ENCODE measurements at places on chromosomes 3 and 15.

DNA sequence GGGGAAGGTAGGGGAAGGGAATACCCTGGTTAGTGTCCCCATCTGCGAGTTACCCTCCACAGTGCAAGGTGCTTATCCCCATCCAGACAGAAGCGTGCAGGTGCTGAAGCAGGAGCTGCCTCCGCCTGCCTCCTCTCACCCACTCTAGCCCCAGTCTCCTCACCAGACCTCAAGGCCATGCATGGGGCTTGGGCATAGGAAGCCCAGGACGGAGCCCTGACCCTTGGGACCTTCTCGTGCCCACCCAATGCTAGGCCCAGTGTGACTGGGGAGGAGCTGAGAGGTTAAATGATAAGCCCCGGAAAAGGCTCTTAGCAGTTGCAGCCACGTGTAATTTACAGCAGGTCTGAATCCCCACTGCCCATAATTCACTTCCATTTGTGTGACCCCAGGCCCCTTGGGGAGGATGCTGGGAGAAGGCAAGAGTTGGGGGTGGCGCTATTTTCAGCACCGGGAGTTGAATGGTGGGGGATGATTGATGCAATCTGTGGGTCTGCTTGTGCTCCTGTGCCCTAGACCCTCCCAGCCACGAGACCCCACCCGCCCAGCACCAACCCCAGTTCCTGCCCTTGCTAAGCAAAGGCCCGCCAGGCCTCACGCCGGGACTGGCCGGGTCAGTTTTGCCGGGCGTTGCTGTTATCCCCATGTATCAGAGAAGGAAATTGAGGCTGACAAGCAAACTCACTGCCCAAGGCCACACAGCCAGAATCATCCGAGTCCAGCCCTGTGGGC, 14.5 kb upstream of the PLXND1 start:
- DNase-seq = no peak

DNA sequence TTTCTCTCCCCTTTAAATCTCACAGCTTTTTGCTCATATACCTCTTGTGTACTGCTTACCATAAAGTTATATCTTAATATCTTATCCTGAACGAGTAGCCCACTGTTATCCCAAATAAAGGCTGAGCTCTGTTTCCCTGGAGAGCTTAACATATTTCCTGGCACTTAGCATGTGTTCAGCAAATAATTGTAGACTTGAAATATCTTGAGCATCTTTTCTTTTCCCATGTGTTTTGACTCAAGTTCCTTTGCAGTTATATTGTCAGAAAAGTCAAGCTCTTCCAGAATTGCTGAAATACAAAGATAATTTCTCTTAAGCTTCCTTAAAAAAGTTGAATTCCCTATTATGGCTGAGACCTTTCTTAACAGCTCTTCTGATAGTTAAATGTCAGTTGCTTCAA, 150.5 kb downstream of the LPP start:
- no peak for DNase-seq

DNA sequence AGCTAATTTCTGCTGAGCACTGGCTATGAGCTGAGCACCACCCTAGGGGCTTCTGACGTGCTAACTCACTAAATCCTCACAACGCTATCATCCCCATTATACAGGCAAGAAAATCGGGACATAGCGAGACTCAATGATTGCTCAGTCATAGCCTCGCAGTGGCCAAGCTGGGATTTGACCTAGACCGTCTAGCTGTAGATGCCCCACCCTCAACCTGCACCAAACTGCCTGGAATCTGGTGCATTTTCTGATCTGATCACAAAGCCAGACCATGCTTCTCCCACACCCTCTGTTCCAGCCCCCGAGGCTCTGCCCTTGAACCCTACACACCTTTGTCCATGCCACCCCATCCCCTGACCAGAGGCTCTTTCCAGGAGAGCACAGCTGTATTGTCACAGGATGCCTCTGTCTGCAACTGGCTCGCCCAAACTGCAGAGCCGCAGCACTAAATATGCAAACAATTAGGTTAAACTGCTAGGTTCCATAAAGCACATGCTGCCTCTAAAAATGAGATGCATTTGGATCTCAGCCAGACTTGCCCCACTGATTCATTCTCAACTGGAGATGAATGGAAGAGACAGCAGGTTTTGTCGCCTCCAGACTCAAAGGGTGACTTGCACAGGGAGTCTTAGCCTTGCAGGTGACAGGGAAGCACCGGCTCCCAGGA, 95.2 kb downstream of the NUP210 start:
- no peak for DNase-seq

GRCh38 chr3:25872200-25872877, 82.4 kb downstream of the OXSM start:
- no peak for DNase-seq

DNA sequence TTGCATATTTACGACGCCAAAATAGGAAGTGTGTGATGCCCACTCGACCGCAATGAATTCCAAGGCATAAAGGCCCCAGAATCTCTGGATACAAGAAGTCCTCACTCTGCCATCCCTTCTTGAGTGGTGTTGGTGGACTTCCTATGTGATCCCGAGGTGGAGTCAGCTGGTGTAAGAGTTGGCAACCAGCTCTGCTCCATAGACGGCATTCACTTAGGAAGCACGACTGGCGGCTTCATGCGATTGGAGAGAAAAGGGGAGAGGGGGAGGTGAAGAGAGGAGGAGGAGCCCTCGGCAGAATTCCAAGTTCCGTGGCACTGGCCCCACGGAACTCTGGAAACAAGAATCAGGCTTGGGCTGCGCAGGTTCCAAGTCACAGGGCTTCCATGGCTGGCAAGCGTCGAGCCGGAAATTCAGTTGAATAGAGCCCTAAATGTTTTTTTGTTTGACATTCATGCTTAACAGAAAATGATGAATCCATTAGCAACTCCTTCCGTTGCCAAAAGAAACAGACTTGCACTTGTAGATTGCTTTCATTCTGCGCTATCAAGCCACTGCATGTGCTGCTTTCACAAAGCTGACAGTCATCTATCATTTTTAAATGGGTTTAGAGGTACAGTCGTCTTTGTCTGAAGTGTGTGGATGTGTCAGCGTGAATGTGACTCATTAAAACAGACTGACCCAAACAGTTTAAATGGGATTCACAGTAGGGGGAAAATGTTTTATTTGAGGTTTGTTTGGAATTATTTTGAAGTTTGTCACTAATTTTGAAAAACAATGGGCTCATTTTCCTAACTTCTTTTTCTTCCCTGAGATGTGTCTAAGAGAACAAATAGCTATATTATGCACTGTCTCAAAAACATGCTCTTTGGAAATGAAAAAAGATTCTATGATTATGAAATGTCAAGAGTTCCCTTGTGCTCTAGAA, 428.3 kb upstream of the ATP11B start:
- DNase-seq = no peak

GRCh38 chr3:30954426-30954825, 60.0 kb upstream of the GADL1 start:
- DNase-seq = no peak

DNA sequence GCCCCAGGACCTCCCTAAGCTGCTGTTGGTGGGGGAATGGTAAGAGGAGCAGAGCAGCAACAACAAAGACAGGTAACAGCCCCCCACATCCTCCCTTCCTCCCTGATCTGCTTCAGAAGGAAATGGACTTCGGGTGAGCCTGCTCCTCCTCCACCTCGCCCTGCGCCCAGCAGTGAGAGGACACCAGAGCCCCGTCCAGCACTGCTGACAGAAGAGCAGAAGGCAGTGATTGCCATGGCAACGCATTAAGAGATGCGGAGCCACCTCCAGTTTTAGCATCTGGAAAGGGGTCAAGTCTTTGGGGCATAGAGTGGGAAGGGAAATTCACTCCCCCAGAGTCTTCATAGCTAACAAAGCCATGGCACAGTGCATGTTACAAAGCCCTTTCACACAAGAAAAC, 77.6 kb upstream of the HRH1 start:
- DNase-seq = no peak

DNA sequence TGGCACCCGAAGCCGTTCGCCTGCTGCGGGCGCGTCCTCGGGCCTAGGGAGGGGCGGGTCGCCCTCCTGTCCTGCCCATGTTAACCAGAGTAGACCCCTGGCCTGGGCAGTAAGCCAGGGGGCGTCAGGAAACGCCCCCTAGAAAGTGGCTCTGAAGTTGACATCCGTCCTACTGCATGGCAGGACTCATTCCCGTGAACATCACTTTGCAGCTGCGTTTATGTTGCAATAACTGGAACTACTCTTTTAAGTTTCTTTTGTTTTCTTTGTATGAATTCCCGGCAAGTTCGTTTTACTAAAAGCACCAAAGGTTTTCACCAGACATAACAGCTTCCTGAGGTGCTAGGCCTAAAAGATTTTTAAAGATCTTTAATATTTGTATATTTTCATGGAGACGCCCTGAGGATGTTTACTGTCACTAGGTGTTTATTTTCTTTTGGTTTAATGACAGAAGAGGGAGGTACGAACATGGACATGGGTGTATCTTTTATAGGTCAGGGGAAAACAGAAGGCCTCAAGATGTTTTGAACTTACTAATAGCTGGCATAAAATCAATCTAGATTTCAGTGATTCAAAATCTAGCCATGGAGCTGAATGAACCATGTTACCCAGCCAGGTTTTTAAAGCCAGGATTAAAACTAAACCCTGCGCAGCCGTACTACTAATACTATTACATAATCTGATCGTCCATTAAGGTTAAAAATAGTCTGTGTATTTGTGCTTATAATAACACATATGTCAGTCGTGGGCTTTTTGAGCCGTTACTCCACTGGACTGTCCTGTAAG, 1.0 kb downstream of the C15orf61 start:
- DNase-seq = peak; percentile 4

DNA sequence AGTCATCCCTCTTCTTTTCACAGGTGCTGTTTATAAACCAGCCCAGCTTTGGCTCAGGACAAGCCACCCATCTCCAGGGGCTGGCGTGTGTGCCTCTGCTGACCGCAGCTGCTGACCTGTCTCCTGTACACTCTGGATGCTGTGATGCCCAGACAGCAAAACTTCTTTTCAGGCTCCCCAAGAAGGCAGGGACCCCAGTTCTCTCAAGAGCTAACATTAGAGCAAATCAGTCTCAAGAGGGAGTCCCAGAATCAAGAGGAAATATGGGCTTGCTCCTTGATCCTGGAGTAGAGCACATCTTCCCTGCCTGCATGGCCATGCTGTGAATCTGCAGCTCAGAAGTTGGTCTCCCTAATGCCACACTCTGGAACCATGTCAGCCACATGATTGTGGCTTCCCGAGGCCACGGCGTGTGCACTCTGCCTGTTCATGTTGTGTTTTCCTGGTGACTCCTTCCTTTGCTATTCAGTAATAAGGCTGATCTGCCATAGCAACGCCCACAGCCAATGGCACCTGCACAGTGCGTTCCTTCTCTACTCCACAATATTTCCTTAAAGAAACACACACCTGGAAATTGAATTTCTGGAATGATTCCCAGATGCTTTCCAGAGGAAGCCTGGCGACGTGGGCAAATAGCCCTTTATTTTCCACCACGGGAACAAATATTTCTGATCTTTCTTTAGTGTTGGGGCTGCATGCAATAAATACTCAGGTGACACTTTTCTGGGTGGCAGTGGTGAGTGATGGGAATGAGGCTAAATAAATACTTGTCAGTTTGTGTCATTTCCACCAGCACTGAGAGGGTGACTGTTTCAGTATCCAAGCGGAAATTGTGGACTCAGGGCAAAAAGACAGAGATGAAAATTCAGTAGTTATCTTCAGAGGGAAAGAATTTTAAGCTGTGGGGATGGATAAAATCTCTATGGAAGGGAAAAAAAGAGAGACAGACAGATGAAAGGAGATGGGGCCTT, 21.9 kb upstream of the THSD4 start:
- DNase-seq = no peak

- no peak for DNase-seq
Measured at GRCh38 chr3:73510334-73510733, 114.4 kb downstream of the PDZRN3 start.

- no peak for DNase-seq
Measured at GRCh38 chr15:71337197-71337845, 222.1 kb downstream of the THSD4 start.

DNA sequence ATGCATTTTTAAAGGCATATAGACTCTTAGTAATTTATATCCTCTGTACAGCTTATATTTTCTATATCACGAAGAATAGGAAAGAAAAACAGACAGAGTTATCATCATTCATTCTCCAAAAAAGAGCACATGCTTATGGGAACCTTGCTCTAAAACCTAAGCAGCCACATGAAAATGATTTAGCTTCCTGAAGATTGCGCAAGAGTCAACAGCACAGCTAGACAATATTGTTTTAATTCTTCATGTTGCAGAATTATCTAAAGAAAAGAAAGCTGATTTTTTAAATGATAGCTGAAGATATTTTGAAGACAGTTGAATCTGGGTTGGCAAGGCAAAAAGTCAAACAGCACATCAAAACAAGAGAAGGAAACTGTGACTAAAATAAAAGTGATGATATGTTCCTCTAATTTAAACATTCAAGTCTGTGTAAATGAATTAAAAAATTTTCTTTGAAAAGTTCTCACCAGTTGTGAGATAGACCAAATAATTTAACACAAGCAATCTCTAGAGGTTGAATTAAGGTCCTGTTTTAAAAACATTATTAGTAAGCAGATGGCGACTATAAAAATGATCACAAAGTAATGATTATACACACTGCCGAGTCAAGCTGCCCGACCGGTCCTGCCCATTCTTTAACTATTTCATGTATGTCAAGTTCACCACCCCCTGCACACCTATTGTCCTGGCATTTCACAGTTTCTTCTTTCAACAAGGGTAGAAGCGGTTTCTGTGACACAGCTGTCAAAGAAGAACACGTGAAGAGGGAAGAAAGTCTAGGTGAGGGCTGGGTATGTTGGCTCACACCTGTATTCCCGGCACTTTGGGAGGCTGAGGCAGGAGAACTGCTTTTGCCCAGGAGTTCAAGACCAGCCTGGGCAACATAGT, 74.2 kb upstream of the BHLHE40 start:
- no peak for DNase-seq

GRCh38 chr3:152058856-152059255, 185.4 kb downstream of the SUCNR1 start:
- no peak for DNase-seq

DNA sequence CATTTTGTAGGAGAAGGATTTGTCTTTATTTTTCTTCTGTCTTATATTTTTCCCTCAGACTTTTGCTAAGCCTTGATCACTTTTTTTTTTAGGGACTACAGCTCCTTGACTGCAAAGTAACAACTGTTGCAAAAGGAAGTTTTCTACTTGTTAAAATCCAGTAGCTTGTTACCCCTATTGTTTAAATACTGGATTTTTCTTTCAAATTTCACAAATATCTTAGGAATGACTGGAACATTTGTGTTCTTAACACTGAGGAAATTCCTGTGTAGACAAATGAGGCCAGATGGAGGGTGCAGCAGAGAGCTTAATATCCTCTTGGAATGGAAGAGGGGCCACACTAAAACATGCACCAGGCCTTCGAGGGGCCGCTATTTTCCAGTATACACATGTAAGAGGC, 3.2 kb upstream of the PGPEP1L start:
- no peak for DNase-seq

- no peak for DNase-seq
Measured at GRCh38 chr3:184716622-184717398, 4.9 kb upstream of the MAGEF1 start.

Measured in CD8-positive, alpha-beta T cell (primary cell).